ENCODE measurements at places on chromosomes 13 and 19. TPM values are rescaled to one million over a fixed set of nuclear protein-coding genes. Genes with fewer than 3 reads are reported as not detected.

GRCh38 chr19:4768934-4769777, 22.4 kb upstream of the FEM1A start:
- no peak for DNase-seq

DNA sequence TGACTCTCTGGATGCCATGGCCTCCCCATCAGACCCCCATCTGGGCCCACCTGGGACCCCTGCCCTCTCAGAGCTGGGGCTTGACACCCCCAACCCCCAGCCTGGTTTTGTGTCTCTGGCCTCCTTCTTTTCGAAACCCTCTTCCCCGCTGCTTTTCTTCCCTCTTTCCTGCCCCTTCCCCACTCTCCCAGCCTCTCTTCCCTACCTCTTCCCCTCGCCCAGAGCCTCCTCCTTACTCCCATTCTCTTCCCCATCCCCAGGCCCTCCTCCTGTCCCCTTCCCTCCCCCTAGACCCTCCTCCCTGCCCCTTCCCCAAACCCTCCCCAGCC, 2.1 kb downstream of the TNFSF9 start:
- DNase-seq: no peak

- DNase-seq: no peak
Measured at GRCh38 chr19:53172889-53173288, 14.0 kb upstream of the ZNF347 start.

GRCh38 chr13:92315265-92315664, 911.3 kb upstream of the GPC6 start:
- DNase-seq: no peak

DNA sequence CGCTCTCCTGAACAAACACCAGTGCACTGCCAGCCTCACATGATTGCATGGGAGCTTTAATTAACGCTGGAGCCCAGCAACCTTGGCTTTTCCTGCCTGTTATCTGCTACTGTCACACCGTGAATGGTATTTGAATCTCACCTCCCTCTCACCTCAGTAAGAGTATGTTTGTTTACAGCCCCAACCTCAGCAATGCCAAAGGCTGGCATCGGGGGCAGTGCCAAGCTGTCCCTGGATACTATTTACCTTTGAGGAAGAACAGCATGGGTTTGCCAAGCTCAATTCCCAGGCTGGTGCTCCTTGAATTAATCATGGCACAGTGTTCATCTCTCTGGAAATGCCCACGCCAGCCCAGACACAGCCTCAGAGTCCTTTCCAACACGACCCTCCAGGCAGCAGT, 57.2 kb upstream of the SERPINE3 start:
- no peak for DNase-seq

KCNC3 gene
- total RNA-seq: 0.32 TPM

PSG7 gene
- not detected for total RNA-seq

MAST1 gene
- total RNA-seq: 0.91 TPM

DNA sequence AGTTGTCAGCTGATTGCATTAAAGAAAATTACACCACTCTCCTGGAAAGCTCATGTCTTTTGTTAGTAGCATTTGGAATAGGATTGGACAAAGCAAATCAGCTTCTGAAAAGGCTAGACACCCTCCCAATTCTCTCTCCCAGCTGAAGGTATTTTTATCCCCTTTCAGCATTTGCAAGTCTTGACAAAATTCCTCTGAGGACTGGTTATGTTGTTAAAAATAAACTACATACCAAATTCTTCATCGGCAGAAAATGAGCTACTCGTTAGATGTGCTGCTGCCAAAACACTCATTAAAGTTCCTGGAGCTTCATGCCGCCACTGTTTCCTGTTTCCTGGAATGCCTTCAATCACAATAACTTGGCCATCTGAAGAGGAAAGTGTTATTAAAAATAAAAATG, 37.1 kb downstream of the UTP14C start:
- no peak for DNase-seq

NLRP11 gene
- not detected for total RNA-seq

ZIC5 gene
- not detected for total RNA-seq

DNA sequence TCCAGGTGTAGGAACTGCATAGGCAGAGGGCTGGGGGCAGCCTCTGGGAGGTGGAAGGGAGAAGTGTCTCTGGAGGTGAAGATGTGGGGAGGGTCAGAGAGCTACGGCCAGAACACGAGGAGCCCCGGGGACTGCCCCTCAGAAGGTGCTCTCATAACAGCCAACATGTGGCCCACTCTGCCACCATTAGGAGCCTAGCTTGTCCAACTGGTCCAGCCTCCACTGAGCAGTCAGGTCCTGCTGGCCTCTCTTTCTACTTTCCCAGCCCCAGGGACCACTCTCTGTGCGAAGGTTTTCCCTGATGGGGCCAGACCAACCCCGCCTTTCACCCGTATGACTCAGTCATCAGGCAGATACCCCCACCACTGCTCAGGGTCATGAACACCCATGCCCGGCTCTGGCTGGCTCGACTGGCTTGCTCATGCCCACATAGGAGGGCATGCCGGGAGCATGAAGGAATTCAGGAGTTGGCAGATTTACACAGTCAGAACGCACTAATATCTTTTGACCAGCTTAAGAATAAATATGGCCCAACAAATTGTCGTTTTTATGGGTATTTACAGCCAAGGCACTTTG, 37.5 kb upstream of the C19orf12 start:
- no peak for DNase-seq

DNA sequence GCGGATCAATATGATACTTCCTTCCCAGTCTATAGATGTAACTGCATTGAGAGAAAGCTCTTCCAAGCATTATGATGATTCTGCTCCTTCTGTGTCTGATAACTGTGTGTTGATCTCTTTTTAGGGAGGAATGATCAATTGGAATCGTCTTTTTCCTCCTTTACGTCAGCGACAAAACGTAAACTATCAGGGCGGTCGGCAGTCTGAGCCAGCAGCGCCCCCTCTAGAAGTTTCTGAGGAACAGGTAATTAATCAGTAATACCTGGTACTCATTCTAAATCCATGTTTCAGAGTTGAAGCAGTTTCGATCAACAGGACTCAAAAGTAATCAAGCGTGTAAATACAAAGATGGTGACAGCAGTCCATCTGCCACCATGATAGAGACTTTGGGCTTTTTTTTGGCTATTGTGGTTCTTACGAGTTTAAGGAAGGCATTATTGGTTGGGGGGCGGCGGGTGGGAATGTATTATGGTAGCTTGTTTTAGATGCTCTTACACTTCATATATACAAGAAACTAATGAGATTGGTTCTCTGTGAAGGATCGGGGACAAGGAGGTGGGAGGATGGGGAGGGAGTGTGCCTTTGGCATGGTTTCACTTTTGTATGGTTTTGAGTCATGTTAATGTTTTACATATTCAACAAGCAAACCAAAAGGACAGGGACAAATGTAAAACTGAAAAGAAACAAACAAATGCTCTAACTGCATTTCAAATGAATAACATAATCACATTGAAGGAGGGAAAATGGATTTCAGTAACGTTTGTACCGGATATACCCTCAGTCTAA, 60.7 kb upstream of the GPR183 start:
- DNase-seq: no peak

DNA sequence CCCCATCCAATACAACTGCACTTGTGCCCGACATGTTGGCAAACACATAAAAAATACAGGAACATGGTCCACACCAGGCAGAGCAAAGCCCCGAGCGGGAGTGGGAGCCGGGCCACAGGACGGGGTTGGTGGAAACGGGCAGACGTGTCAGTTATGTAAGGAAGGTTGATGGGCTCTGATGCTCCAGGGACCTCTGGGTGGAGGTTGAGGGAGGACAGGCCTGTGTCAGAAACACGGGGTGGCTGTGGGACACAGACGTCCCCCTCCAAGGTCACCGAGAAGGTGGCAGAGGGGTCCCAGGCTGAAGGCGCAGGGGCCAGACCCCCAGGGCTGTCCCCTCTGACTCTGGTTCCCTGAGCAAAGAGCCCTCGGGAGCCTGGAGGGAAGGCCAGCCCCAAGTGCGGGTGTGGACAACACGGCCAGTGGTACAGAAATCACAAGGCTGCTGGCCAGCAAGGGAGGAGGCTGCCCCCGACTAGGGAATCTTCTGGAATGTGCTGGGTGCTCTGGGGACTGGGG, 31.4 kb upstream of the C13orf46 start:
- DNase-seq: no peak

PLPPR3 gene
- not detected for total RNA-seq

FCAR gene
- total RNA-seq: not detected

TSSK6 gene
- 3.7 TPM for total RNA-seq

DNA sequence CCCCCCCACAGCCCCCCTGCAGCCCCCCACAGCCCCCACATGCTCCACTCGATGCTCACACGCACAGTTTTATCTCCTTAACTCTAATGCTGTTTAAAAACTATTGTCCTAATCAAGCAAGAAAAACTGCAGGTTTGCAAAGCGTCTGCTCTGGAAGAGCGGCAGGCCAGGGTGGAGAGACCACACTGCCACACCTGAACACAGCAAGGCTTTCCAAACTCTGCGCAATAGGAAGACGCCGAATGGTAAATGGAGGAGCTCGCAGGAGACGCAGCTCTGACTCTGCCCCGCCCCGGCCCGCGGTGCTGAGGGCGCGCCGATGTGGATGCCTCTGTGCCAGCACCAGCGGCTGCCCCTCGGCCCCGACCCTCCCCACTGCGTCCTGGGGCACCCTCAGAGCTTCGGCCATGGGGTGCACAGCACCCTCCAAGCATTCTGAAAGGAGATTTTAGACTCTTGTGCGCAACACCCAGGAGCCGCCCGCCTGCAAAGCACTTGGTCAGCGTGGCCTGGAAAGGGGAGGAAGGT, 32.4 kb downstream of the RASA3 start:
- DNase-seq: no peak

NUFIP1 gene
- total RNA-seq: 3.8 TPM

DNA sequence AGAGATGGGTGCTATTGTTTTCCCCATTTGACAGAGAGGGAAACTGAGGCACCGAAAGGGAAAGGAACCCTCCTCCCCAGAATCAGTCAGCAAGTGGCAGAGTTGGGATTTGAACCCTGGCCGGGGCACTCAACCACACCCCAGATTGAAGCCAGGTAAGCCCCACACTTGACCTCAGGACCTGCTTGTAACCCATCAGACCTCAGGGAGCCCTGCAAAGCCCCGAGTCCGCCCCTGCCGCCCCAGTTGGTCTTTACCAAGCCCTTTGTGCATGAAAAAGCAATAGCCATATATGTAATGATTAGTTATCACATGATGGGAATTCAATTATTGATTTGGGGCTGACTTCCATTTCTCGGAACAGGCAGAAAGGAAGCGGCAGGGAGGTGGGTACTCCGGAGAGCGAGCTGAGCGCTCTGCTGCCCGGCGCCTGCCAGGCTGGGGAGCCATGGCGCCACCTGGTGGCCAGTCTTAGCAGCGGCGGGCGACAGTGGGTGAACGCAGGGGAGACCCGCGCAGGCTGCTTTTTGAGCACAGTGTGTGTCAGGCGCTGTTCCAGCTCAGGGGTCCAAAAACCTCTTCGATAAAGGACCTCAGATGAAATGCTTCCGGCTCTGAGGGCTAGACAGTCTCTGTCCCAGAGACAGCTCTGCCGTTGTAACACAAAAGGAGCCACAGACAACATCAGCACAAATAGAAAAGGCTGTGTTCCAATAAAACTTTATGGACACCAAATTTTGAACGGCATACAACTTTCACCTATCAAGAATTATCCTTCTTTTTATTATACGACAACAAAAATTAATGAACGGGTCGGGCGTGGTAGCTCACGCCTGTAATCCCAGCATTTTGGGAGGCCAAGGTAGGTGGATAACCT, 82.9 kb upstream of the CACNA1A start:
- DNase-seq: no peak

- DNase-seq: peak; percentile 80
Measured at GRCh38 chr13:112103961-112104880, 37.3 kb downstream of the SOX1 start.
